ENCODE measurements at places on chromosomes 6 and 20. TPM values are rescaled to one million over a fixed set of nuclear protein-coding genes. Genes with fewer than 3 reads are reported as not detected.

GRCh38 chr6:166566026-166567011, 20.2 kb downstream of the RAMACL start:
- no peaks in the 10 kb centered on the region for H3K27me3 ChIP-seq
- H3K4me1 ChIP-seq, result peaks cover 6% of the 10 kb centered on the region
- H3K27ac ChIP-seq, result no peak overlapping the region
- H3K4me3 ChIP-seq, result no peak overlapping the region
- DNase-seq, result no peak
- no peaks in the 10 kb centered on the region for H3K36me3 ChIP-seq

DNA sequence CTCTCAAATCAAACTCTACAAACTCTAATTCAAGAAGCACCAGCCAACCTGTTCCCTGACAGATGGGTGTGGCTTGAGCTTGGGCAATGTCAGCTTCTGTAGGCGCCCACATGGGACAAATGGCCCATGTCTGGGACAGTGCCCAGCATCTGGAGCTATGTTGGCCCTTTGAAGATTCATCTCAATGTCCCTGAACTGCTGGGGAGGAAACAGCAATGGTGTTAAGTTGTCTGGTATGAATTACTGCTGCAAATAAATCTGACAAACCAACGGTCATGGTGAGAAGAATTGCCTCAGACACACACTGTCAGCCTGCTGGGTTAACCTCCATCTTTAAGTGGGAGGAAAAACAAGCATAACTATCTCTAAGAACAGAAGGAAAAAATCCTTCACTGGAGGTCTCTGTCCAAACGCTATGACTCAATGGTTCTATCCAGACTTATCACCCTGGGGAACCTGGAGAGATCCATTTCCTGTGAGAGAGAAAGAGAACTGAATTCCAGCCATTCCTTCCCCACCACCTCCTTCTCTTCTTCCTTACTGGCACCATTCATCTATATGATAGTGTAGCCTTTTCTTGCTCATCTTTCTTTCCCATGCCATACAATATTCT, 274.9 kb downstream of the CDH26 start:
- H3K4me1 ChIP-seq, result no peaks in the 10 kb centered on the region
- H3K27ac ChIP-seq, result no peak overlapping the region
- no peak overlapping the region for H3K4me3 ChIP-seq
- DNase-seq, result no peak
- H3K27me3 ChIP-seq, result no peaks in the 10 kb centered on the region

- H3K4me1 ChIP-seq, result peaks cover 22% of the 10 kb centered on the region
- H3K4me3 ChIP-seq, result peak within 1 kb of the TSS; percentile 89
- peaks cover 4% of the 10 kb centered on the region for H3K27me3 ChIP-seq
- peaks cover 5% of the 10 kb centered on the region for H3K36me3 ChIP-seq
- peak within 1 kb of the TSS; percentile 55 for H3K27ac ChIP-seq
- DNase-seq, result peak; percentile 81
Observed at GRCh38 chr6:291697-292505, at the start of gene DUSP22. TSS of gene DUSP22 (plus strand) at chr6:292487. CDS start at chr6:292540, 53 bp downstream.

DNA sequence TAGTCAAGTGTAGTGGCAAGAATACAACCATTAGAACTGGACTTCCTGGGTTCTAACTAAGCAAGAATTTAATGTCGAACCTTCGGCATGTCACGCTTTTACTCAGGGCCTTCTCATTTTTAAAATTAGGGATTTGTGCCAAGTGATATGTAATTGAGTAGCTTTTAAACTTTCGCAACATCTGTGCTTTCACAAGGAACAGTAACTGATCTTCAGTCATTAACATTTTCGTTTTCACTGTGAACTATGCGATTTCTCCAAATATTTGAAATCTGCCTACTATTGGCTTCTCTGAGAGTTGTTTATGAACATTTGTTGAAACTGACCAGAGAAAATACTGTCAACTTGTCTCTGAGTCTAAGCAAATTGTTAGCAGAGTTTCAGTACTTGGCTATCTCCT, 27.6 kb downstream of the GRM1 start:
- no peaks in the 10 kb centered on the region for H3K4me1 ChIP-seq
- no peaks in the 10 kb centered on the region for H3K36me3 ChIP-seq
- DNase-seq, result no peak
- no peak overlapping the region for H3K4me3 ChIP-seq
- no peaks in the 10 kb centered on the region for H3K27me3 ChIP-seq

GRCh38 chr6:137465378-137466009, 28.7 kb downstream of the OLIG3 start:
- no peak for DNase-seq
- no peak overlapping the region for H3K27ac ChIP-seq
- H3K4me3 ChIP-seq, result no peak overlapping the region
- no peaks in the 10 kb centered on the region for H3K36me3 ChIP-seq
- H3K4me1 ChIP-seq, result no peaks in the 10 kb centered on the region

DNA sequence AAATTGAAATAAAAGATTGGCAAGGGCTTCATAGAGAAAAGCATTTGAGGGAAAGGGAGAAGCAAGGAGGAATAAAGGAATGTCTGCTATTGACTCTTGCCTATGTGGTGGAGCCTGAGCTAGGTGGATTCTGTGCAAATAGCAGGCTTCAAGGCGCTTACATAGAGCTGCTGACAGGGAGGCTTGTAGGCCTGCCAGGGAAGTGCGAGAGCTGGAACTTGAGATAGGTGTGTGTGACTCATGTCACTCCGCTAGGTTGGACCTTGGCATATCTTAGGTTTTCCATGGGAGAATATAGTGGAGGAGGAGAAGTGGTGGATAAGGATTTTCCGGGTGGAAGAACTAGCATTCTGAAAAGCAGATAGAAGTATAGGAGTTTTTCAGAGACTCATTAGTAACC, 14.0 kb downstream of the SNRNP48 start:
- 0 out of 2 replicates have a peak, but pooled peaks cover 5% of the 10 kb centered on the region for H3K4me1 ChIP-seq
- no peaks in the 10 kb centered on the region for H3K27me3 ChIP-seq
- DNase-seq, result no peak
- H3K27ac ChIP-seq, result no peak overlapping the region

GRCh38 chr6:134689177-134689576, 260.7 kb downstream of the ALDH8A1 start:
- DNase-seq, result no peak
- H3K36me3 ChIP-seq, result no peaks in the 10 kb centered on the region
- H3K27me3 ChIP-seq, result no peaks in the 10 kb centered on the region
- H3K4me3 ChIP-seq, result no peak overlapping the region
- H3K4me1 ChIP-seq, result no peaks in the 10 kb centered on the region

GRCh38 chr20:36421641-36422040, 115.5 kb downstream of the DLGAP4 start:
- no peaks in the 10 kb centered on the region for H3K36me3 ChIP-seq
- no peaks in the 10 kb centered on the region for H3K27me3 ChIP-seq
- no peak for DNase-seq
- no peak overlapping the region for H3K4me3 ChIP-seq
- H3K27ac ChIP-seq, result no peak overlapping the region

- no peaks in the 10 kb centered on the region for H3K4me1 ChIP-seq
- H3K27me3 ChIP-seq, result no peaks in the 10 kb centered on the region
- no peaks in the 10 kb centered on the region for H3K36me3 ChIP-seq
- no peak for DNase-seq
Observed at GRCh38 chr6:21791581-21791980, 198.0 kb downstream of the SOX4 start.

DNA sequence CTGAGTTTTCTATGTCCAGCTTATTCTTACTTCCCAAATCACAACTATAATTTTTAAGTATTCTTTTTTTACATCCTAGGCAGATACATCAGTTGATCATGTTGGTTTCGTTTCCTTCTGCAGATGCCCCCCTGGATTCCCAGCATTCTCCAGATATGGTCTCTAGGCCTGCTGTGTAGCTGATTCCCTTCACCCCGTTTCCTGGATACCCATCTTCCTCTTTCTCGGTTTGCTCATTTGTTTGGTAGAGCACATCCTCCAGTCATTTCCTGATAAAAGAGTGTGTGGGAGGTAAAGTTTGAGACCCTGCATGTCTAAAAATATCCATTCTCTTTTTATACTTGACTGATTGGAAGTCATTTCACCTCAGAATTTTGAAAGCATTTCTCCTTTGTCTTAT, 66.4 kb downstream of the ANKS1A start:
- no peak overlapping the region for H3K4me3 ChIP-seq
- H3K4me1 ChIP-seq, result peaks cover 17% of the 10 kb centered on the region
- no peaks in the 10 kb centered on the region for H3K36me3 ChIP-seq
- DNase-seq, result no peak
- no peaks in the 10 kb centered on the region for H3K27me3 ChIP-seq
- no peak overlapping the region for H3K27ac ChIP-seq

DNA sequence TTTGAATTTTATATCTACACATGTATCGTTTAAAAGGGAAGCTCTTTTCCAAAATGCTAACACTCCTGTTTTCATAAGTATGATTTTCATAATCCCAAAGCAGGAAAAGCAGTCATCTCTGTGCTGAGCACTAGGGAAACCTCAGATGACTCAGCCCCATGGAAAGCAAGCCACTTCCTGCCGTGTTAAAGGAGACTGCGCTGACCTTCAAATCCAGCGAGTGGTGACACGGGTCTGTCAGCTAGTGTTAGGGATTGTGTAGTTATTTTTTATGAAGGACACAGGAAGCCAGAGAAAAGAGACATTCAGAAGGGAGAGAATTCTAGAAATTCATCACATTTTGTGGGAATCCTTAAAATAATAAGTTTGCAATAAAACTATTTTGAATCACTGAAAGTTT, 57.0 kb upstream of the CD93 start:
- H3K36me3 ChIP-seq, result no peaks in the 10 kb centered on the region
- H3K4me3 ChIP-seq, result no peak overlapping the region
- H3K27ac ChIP-seq, result no peak overlapping the region
- DNase-seq, result no peak
- H3K27me3 ChIP-seq, result no peaks in the 10 kb centered on the region
- no peaks in the 10 kb centered on the region for H3K4me1 ChIP-seq

- H3K27me3 ChIP-seq, result no peaks in the 10 kb centered on the region
- H3K4me1 ChIP-seq, result peaks cover 30% of the 10 kb centered on the region
- no peak overlapping the region for H3K27ac ChIP-seq
Observed at GRCh38 chr6:35299674-35300073, 2.1 kb downstream of the DEF6 start.

DNA sequence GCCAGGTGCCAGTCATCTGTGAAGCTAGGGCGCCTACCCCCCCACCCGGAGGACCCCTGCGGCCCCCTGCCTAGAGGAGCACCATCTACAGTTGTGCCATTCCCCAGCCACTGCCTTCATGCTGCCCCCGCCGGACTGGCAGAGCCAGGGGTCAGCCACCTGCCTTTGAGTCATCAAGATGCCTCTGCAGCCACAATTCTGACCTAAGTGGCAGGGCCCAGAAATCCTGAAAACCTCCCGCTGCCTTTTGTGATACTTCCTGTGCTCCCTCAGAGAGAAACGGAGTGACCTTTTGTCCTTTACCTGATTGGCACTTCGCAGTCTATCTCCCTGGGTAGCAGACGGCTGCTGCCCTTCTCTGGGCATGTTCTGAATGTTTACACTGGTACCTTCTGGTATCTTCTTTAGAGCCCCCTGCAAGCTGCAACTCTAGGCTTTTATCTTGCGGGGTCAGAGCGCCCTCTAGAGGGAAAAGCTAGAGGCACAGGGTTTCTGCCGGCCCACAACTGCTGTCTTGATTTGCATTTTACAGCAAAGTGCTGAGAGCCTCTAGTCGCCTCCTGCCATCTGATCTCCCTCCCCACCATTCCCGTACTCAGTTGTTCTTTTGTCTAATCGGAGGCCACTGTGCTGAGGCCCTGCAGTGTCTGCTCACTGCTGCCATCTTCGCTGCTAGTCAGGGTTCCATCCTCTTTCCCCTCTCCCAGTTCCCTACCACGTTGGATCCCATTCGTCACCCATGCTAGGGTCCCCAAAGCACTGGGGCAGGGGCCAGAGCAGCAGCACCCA, 26.9 kb downstream of the SPATA2 start:
- no peaks in the 10 kb centered on the region for H3K36me3 ChIP-seq
- H3K27ac ChIP-seq, result no peak overlapping the region
- no peak overlapping the region for H3K4me3 ChIP-seq
- no peaks in the 10 kb centered on the region for H3K27me3 ChIP-seq
- peaks cover 10% of the 10 kb centered on the region for H3K4me1 ChIP-seq

- H3K4me1 ChIP-seq, result no peaks in the 10 kb centered on the region
- H3K36me3 ChIP-seq, result no peaks in the 10 kb centered on the region
- no peak overlapping the region for H3K27ac ChIP-seq
Observed at GRCh38 chr6:119444642-119445557, 95.3 kb upstream of the MAN1A1 start.

- no peaks in the 10 kb centered on the region for H3K27me3 ChIP-seq
- no peak overlapping the region for H3K27ac ChIP-seq
- peak; percentile 18 for DNase-seq
- H3K36me3 ChIP-seq, result no peaks in the 10 kb centered on the region
Observed at GRCh38 chr6:102717737-102718456, 1324.4 kb downstream of the GRIK2 start.

- H3K4me3 ChIP-seq, result no peak overlapping the region
- no peak for DNase-seq
- H3K27ac ChIP-seq, result no peak overlapping the region
- no peaks in the 10 kb centered on the region for H3K27me3 ChIP-seq
- 0 out of 2 replicates have a peak, but pooled peaks cover 4% of the 10 kb centered on the region for H3K36me3 ChIP-seq
Observed at GRCh38 chr6:149076355-149076734, 241.2 kb upstream of the TAB2 start.

DNA sequence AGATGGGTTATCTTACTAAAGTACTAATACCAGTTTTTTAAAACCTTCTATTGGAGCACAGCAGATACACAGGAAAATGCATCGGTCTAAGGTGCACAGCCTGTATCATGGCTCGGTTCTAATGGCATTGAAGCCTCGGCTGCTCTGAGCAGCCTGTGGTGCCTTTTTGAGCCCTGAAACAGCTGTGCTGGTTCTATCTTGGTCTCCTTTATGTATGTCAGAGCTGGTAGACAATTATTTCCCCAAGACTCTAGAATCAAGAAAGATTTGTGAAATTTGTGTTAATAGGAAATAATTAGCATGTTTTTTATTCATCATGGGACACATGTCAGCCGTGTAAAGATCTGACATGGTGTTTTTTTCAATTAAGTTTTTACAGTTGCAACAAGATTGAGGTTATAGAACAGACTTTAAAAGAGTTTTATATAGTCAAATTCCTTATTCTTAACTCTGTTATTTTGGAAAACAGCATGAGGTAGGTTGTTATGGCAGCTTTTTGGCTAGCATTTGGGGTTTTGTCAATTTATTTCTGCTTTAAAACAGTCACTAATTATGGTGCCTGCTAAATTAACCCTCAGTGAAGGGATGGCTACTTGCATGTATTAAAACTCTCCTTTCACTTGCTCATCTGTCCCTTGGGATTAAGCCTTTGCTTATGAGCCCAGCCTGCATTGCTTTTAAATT, 40.3 kb upstream of the C20orf144 start:
- H3K27me3 ChIP-seq, result no peaks in the 10 kb centered on the region
- no peaks in the 10 kb centered on the region for H3K36me3 ChIP-seq

LAMP5 gene
- total RNA-seq, result 0.21 TPM

HAO1 gene
- not detected for total RNA-seq

CBLN4 gene
- total RNA-seq, result not detected

NRSN2 gene
- total RNA-seq, result 19.8 TPM

FILIP1 gene
- 3.7 TPM for total RNA-seq

All from GM23338 (cell line).